ENCODE measurements at places on chromosomes 3 and 15.

- peak; percentile 46 for DNase-seq
These were observed 124.2 kb downstream of the IMPG2 start for GRCh38 chr3:101195951-101196713.

- DNase-seq = no peak
These were observed 35.0 kb downstream of the ARNT2 start for GRCh38 chr15:80439140-80439539.

- no peak for DNase-seq
These were observed 5.2 kb downstream of the CACNA2D3 start for GRCh38 chr3:54127499-54128056.

DNA sequence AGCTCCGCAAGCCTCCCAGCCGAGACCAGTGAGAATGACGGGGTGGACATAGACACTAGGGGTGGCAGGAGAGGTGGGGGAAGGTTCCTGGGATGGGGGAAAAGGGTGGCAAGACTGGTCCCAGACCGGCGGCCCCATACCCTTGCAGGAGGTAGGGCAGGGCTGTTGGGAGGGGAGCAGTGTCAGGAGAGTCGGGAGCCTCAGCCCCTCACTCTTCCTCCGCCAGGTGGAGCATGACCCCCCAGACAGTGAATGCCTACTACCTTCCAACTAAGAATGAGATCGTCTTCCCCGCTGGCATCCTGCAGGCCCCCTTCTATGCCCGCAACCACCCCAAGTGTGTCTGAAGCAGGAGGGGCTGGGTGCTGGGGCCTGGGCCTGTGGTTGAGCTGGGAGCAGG is 8.7 kb upstream of the PSMD2 start:
- DNase-seq = no peak

- DNase-seq = peak; percentile 83
These were observed 25.7 kb downstream of the RPLP1 start for GRCh38 chr15:69478259-69478781.

- DNase-seq = no peak
These were observed 145.2 kb downstream of the SSR3 start for GRCh38 chr3:156409694-156410093.

GRCh38 chr3:85691196-85691595 is 732.4 kb downstream of the CADM2 start:
- DNase-seq = no peak

DNA sequence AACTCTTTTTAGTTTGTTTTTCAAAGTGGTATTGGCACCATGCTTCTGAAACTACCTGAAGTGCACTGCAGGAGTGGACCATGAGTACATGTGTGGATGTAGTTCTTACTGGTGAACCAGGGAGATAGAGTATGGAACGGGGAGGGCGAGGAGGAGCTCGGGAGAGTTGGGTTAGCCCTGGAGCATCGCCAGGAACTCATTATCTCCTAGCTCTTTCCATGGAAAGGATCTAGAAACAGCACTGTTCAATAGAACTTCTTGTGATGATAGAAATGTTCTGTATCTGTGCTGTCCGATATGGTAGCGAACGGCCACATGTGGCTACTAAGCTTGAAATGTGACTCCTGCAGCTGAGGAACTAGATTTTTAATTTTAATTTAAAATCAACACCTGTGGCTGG is 47.3 kb downstream of the VGLL4 start:
- no peak for DNase-seq

DNA sequence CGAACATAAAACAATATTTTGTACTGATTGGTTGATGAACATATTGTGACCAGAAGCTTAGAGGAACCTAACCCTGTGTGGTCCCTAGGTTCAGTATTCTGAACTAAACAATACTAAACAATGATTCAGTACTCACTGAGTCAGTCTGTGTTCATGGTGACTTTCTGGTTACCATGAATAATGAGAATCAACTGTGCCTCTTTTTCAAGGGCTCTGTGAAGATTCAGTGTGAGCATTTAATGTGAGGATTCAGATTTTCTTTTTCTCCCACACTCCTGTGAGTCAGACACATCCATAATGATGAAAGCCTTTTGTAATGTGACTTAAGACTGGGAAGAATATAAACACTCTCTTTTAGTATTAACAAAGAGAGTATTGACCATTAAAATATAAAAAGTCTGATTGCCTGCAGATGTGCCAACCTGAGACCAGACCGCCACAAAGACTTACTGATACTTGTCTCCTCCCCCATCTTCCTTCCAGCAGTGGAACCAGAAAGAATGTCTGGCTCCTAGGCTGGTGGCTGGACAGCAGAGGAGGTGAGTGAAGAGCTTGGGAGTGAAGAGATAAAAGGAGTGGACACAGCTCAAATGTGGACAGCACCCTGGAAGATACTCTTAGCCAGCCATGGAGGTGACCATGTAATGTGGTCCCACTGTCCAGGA is 17.6 kb upstream of the ACTL6A start:
- no peak for DNase-seq

DNA sequence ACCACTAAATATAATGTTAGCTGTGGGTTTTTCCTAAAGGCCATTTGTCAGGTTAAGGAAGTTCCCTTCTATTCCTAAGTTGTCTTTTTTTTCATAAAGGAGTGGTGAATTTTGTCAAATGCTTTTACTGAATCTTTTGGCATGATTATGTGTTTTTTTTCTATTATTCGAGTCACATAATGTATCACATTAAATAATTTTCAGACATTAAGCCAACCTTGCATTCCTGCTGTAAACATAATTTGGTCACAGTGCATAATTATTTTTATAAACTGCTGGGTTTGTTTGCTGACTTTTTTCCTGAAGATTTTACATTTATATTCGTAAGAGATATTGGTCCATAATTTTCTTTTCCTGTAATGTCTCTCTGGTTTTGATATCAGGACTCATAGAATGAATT is 101.8 kb upstream of the SPRED1 start:
- no peak for DNase-seq

- DNase-seq = no peak
These were observed 385.4 kb downstream of the MECOM start for GRCh38 chr3:169278092-169278491.

DNA sequence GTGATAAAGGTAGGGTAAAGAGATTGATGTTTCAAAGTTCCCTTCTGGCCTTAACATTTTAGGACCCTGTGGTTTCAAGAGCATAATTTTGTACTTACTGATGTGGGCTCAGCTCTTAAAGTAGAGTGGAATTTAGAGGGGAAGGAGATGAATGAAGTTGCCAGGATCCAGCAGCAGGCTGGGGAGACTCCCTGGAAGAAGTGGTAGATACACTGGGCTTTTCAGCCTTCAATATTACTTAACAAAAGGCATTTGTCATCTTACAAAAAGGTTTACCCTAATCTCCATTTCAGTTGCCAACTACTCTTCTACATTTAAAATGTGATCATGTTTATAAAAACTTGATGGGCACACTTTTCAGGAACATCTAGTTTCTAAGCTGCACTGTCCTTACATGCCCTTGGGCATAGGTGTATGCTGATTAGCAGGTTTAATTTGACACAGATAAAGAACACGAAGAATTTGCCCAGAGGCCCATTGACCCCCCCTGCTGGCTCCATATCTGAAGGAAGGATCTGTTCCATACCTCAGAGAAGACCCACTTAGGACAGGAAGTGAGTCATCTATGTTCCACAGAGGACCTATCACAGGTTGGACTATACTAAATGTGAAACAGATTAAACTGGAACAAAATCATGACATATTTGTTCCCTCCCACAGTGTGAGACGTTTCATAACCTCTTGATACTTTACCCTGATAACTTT is 93.0 kb upstream of the LPP start:
- no peak for DNase-seq

- DNase-seq = no peak
These were observed 27.0 kb upstream of the CAPN3 start for GRCh38 chr15:42332331-42332730.

DNA sequence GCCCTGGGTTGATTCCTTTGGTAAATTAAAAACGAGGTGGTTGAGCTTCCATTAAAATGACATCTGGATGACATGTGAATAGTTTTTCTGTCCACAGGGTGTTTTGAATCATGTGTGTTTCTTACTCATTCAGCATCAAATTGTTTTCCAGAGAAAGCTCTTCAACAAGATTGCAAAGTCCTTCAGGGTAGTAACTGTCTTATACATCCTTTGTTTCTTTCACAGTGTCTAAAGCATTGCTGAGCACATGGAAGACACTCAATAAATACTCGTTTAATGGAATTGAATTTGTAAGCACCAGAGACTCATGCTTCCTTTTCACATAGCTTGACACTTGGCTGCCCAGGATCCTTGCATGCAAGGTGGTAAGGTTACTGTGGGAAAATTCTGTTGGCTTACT is 223.1 kb upstream of the CNTN6 start:
- no peak for DNase-seq

- DNase-seq = no peak
These were observed 359.9 kb downstream of the LRTM1 start for GRCh38 chr3:54567949-54568348.

GRCh38 chr3:55402886-55403609 is 84.1 kb downstream of the WNT5A start:
- no peak for DNase-seq

DNA sequence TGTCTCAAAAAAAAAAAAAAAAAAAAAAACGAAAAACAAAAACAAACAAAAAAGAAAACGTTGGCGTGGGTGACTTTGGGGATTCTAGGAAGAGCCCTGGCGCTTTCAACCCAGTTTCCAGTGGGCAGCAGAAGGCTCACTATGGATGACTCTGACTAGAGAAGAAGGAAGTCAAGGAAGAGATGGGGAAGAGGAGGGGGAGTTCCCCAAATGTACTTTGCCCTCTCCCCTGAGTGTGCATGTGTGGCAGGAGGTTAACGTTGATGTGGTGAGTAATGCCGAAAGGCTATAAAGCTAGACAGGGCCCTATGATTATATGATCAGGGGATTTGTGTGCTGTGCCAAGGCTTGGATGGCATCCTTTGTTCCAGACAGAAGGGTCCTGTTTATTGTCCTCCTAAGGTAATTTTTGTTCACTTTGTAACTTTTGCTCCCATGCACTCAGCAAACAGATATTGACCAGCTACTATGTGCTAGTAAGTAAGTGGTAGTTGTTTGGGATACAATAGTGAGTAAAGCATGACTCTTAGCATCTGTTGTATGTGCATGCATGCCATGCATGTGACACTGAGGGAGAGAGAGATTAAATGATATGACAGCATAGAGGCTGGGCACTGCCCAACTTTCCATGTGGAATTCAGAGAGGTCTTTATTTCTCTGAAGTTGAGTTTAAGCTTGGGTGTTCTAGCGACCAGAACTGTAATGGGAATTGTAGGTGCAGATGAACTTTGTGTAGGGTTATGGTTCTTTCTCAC is 750 bp upstream of the HHLA2 start:
- DNase-seq = no peak

DNA sequence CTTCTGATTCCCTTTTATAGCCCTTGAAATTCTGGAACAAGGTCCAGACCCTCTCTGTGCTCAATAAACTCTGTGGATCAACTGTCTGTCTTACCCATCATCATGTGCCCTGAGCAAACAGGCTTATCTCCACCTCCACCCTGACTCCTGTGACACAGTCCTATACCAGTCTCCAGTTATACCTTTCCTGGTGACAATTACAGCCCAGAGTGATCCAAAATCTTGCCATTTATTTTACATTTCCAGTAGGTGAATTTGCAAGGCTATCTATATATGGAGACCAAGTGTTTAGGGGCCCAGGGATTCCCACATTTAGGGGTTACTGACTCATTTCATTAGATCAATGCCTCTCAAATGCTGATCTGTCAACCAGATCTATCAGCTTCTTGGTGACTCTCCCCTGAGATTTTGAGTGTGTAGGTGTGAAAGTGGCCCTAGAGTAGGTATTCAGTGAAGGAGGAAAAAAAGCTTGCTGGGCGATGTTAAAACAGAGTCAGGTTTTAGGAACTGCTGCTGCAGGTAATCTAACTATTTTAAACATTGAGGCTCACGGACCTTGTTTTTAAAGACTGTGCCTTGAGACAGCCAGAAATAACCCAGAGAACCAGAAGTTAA is 229.6 kb upstream of the WNT5A start:
- no peak for DNase-seq

DNA sequence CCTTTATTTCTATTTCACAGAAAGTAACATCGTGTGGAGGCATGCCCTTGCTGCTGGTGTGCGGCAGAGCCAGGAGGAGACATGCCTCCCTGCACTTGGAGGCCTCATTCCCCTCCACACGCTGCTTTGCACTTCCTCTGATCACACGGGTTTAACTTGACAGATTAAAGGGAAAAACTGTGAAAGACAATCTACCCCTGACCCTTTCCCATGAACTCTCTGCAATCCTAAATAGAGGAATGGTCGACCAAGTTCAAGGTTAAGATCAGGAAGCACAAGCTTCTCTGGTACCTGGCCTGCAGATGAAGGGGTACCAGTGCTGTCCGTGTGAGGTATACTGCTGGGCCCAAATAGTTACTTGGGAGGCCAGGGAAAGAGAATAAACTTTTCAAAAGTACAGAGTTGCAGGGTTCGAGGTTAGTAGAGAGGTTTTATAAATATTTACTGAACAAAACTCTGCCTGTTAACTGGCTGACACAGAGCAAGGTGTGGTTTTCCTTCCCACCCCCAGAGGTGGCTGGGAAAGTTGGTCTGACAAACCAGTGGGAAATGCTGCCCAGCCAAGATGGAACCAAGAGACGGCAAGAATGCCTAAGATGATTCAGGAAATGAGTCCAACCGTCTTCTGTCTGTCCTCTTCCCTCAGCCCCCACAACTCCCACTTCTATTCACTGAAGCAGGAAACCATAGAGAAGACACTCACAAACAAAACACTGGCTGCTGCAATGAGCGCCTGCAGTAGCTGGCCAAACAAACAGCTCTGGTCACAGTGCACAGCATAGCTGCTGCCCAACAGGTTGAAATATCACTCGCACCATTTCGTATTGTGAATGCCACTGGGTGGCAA is 79.6 kb downstream of the IGF2BP2 start:
- no peak for DNase-seq

DNA sequence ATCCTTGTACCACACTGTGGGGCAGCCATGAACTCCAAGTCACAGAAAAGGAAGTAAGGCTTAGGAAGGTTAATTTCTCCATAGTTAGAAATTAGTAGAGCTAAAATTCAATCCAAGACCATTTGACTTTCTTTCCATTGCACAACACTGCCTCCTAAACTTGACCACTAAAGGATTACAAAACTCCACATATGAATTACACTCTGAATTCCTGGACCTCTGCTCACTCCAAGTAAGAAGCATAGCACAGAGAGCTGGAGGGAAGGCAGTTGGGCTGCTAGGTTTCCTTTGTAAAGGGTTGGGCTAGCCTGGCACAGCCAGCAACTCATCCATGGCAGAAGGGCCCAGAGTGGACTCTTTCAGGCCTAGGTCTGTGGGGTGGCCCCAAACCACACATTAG is 134.4 kb downstream of the MYLK start:
- DNase-seq = no peak

GRCh38 chr3:4772171-4772804 is 206.9 kb upstream of the BHLHE40 start:
- DNase-seq = no peak

DNA sequence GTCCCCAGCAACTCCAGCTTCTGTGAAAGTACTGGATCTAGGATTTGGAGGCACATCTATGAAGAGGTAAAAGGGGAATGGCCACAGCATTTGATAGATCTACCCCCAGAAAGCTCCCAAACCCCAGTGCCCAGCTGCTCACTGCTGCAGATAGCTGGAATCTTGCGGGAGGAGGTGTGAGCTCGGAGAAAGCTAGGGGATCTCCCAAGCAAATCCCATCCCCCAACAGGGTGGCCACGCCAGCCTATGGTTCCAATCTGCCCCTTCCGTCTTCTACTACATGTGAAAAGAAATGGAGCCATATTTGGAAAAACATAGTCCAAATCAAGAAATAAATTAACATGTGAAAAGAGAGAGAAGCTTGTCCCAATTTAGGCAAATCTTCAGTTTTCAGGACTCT is 42.0 kb downstream of the SEMA5B start:
- DNase-seq = no peak

- no peak for DNase-seq
These were observed 13.9 kb upstream of the LRRC15 start for GRCh38 chr3:194383276-194383940.
